ENCODE measurements at places on chromosomes 5 and 9.
A peak's percentile ranks its signal among the peaks of the same experiment; 100 is the strongest.

DNA sequence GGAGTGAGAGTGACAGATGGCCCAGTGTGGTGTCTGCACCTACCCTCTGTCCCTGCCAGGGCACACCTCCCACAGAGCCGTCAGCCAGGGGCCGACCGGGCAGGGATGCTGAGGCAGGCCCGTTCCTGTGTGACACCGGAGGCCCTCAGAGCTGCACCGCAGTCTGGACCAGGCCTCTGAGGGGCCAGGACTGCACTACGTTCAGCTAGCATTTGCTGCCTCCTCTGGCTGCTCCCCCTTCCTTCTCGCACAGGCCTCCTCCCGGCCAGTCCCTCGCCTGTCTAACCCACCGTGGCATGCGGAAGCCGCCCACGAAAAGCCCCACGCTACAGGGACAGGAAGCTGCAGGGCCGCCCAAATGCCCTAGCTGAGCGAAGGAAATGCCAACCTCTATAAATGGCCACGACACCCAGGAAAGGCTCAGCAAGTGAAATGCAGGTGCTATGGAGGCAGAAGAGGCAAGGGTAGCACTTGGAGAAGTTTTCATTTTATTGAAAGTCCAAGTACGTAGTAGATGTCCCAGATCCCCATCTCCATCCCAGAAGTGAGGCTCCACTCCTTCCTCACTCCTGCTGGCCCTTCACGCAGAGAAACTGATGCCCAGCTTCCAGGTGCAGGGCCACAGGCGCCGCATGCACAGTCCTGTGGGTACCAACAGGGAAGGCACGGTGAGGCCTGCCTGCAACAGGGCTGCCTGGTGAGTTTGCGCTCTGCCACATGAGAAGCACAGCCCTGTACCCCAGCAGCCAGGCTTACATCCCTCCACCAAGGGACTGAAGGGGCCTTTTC, 38.7 kb downstream of the MAPK9 start:
- DNase-seq = no peak

DNA sequence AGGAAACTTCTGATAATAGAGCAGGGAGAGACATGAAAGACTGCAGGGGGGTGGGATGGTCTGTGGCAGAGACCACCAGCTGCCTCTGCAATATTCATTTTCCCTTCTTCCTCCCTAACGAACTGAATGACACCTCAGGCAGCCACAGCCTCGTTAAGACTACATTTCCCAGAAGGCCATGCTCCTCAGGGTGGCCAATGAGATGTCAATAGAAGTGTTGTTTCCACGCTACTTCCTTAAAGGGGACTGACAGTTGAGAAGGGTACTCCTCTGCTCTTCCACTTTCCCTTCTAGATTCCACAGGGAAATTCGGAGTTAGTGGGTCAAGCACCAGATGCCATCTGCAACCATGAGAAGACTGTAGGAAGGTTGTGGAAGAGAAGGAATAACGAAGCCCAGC, 52.0 kb upstream of the DAPK1 start:
- peak; percentile 37 for DNase-seq

GRCh38 chr9:107404161-107404560, 85.4 kb downstream of the KLF4 start:
- no peak for DNase-seq

- DNase-seq = peak; percentile 36
Measured at GRCh38 chr9:91589101-91589553, 165.5 kb upstream of the NFIL3 start.

DNA sequence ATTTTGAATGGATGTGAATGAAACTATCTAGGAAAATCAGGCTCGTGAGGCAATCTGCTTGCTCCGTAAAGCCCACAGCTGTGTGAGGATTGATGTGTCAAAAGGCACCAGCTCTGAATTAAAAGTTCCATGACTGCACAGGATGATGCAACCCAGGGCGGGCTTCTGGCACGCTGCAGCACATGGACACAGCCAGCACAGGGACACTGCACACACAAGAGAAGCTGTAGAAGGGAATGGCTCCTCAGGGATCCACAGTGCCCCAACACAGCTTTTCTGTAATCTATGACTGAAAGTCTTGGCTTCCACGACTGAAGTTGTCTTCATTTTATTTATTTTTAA, 151.0 kb downstream of the GCNT1 start:
- peak; percentile 81 for DNase-seq

- DNase-seq = no peak
Measured at GRCh38 chr9:115628426-115628825, 510.5 kb upstream of the TNC start.

GRCh38 chr9:105128908-105129600, 115.4 kb upstream of the SLC44A1 start:
- DNase-seq = no peak

- DNase-seq = no peak
Measured at GRCh38 chr5:14201325-14202045, 58.3 kb downstream of the TRIO start.

DNA sequence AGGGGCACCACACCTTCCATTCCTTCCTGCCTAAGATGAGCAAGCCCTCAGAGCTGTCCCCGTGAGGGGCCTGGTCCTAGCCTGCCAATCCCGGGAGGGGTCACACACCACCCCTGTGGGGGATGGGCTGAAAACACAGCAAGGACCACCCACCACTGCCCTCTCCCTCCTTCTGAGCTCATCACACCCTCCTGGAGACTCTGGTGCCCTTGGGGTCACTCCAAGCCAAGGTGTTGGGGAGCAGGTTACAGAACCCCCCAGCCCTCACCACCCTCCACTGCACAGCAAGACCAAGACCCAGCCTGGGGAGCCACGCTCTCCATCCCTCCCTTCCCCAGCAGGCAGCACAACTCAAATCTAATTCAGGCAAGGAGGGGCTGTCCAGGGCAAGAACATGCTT, 60.5 kb upstream of the PPP1R26 start:
- DNase-seq = no peak

DNA sequence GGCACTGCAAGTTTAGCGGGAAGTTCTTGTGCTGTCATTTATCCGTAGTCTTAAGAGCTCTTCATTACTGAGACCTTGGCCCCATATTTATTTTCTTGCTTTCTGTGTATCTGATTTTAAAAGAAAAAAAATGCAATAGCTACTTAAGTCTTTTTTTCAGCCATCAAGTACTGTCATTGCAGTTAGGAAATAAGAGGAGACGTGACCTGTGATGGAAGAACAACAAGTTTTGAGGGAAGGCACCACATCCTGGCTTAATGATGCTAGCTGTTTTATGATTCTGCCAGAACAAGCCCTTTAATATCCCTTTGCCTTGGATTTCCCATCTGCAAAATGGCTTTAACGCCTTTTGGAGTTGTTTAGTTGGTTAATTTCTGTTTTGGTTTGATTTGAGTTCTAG, 3.8 kb downstream of the RGMB start:
- no peak for DNase-seq

DNA sequence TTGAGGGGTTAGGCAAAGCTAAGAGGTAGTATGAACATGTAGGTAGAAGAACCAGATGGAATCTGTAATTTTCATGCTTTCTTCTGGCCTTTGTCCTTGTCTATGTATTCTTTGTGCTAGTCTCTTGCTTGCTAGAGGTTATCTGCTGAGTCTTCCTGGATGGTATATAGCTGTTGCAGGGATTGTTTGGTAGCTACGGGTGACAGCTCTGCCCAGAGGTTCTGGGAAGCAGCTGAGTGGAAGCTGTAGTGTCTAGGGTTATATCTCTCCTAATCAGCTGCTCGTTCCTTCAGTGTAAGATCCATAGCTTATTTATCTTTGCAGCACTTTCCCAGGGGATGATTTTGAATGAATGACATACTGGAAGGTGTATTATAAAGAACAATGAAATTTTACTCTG, 100.3 kb downstream of the ATG10 start:
- no peak for DNase-seq

DNA sequence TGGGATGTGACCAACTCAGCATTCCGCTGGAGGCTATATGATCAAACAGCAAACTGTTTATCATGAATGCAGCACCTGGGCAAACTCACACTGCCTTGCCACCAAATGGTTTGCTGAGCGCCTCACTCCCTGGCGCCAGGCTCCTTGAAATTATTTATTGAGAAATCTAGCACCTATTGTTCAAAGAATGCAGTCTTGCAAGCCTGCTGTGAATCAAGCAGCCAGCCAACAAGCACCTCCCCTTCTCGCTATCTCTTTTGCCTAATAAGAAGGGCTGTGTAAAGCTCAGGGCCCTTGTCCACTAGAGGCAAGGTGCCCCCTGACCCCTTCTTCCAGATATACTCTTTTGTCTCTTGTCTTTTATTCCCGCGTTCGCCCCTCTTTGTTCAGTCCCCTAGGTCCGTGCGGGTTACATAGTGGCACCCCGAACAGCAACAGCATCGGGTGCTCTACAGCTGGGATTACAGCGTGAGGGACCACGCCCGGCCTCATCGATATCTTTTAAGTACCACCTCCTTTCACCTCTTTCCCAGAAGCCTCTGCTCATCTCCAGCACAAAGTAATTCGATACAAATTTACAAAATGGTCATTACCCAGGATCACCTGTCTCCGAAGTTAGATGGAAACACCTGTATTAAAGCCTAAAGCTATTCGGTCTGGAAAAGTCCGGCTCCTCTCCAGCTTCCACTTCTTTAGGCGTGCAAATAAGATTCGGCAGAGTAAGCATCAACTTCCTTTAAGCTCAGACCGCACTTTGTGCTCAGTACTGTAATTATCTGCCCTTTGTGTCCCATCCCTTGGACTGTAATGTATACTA, 896 bp downstream of the RIGI start:
- no peak for DNase-seq

- DNase-seq = no peak
Measured at GRCh38 chr5:40402007-40402364, 277.7 kb upstream of the PTGER4 start.

DNA sequence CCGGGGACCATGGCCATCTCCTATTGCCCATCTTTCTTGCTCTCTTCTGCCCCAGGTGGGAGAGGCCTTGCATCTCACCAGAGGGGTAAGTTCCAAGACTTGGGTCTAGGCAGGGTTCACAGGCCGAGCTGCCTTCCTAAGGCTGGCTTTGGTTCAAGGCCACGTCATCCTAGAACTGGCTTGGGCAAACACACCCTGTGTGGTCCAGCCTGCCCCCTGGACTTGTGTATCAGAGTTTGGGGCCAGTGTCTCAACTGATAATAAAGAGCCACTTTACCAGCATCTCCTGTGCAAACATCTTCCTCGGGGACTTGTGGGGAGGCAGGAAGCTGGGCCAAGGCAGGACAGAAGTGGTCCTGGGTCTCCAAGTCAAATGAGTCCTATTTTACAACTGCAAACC, 17.8 kb downstream of the BOD1 start:
- no peak for DNase-seq

DNA sequence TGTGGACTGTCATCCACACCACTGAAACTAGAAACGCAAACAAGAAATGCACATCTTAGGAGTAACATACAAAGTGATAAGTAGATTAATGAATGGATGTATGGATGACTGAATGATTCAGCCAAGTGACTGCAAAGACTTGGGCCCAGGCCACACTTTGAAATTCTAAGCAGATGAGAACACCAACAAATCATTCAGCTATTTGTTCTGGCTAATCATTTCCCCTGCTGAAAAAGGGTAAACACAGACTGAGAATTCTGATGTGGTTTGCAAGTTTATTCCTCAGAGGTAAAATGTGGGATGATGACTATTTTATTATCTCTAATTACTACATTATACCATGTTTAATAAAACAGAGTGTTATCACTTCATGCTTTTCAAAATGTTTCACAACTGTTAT, 163.2 kb upstream of the ADAMTS16 start:
- DNase-seq = no peak

- DNase-seq = no peak
Measured at GRCh38 chr9:68974901-68975300, 39.0 kb downstream of the PRKACG start.

GRCh38 chr5:32244017-32244416, 68.7 kb downstream of the MTMR12 start:
- DNase-seq = no peak

- no peak for DNase-seq
Measured at GRCh38 chr9:129886226-129887174, 51.2 kb downstream of the USP20 start.

- DNase-seq = no peak
Measured at GRCh38 chr5:172999974-173000373, 16.4 kb downstream of the ATP6V0E1 start.

GRCh38 chr5:131649161-131649560, 14.1 kb upstream of the RAPGEF6 start:
- DNase-seq = no peak

DNA sequence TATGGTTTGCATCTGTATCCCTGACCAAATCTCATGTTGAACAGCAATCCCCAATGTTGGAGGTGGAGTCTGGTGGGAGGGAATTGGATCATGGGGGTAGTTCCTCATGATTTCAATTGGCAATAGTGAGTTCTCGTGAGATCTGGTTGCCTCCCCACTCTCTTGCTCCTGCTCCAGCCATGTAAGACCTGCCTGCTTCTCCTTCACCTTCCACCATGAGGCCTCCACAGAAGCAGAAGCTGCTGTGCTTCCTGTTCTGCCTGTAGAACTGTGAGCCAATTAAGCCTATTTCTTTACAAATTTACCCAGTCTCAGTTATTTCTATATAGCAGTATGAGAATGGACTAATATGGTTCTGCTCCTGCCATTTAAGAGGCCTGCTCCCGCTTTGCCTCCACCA, 32.9 kb downstream of the SCAI start:
- DNase-seq = no peak

- no peak for DNase-seq
Measured at GRCh38 chr5:95804736-95805539, 17.6 kb downstream of the GLRX start.

DNA sequence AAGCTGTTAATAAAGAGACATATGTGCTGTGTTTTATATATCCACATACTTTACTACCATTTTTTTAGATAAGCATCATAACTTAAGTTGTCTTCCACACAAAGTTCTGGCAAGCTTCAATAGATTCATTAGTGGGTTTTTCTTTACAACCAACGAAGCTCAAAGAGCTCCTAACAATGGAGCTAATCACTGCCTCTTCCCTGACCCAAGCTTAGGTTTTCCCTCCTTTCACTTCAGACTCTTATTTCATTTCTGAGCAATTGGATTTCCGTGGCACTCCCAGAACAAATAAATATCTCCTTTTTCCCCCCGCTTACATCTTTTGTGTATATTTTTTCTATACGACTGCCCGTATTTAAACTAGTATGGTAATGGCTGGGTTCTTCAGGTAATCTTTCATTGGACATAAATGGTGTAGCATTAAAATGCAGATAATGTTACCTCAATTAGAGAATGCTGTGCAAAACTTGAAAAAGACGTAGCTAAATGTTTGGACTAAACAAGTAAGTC, 275.5 kb upstream of the TMEM161B start:
- no peak for DNase-seq

GRCh38 chr5:5929291-5930020, 448.9 kb downstream of the MED10 start:
- DNase-seq = no peak

- DNase-seq = no peak
Measured at GRCh38 chr5:151517122-151517920, 69.9 kb downstream of the SLC36A1 start.

DNA sequence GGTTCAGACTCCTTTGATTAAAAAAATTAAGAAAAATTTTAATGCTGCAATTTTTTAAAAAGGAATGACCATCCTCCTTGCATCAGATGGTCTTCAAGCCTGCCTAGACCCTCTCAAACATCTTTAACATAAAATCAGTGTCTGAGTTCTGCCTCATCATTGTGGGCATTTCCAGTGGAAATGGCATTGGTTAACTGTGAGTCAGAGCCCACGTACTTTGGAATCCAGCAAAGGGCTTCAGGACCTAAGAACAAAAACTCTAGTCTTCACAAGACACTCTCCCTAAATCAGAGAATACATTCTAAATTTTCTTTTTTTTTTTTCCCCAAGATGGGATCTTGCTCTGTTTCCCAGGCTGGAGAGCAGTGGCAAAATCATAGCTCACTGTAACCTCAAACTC, 9.4 kb upstream of the C5orf15 start:
- no peak for DNase-seq

- DNase-seq = no peak
Measured at GRCh38 chr5:36147681-36148080, 4.0 kb downstream of the LMBRD2 start.

- DNase-seq = no peak
Measured at GRCh38 chr9:68470067-68470466, 70.6 kb downstream of the TMEM252 start.

All from left cardiac atrium (tissue), 4 donors.